ENCODE measurements at places on chromosomes 16 and 17.

- DNase-seq: no peak
These were observed 17.2 kb downstream of the UBE2Z start for GRCh38 chr17:48925251-48925990.

- DNase-seq: no peak
These were observed 196.7 kb downstream of the CDH11 start for GRCh38 chr16:64925166-64925565.

GRCh38 chr17:47905221-47905733 lies 9.2 kb downstream of the SP2 start:
- DNase-seq: no peak

DNA sequence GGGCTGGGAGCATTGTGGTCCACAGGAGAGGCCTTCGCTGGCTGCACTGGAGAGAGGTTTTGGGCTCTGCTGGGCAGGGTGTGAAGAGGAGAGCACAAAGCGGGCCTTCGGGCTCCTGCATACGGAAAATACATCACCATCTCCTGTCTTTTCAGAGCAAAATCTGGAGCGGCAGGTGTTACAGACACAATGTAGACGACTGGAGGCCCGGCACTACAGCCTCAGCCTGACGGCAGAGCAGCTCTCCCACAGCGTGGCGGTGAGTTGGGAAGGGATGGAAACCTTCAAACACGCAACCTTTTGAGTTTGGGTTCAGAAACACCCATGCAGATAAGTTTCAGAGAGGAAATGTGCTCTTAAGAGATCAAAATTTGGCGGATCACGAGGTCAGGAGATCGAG lies 17.9 kb downstream of the GINS2 start:
- no peak for DNase-seq

DNA sequence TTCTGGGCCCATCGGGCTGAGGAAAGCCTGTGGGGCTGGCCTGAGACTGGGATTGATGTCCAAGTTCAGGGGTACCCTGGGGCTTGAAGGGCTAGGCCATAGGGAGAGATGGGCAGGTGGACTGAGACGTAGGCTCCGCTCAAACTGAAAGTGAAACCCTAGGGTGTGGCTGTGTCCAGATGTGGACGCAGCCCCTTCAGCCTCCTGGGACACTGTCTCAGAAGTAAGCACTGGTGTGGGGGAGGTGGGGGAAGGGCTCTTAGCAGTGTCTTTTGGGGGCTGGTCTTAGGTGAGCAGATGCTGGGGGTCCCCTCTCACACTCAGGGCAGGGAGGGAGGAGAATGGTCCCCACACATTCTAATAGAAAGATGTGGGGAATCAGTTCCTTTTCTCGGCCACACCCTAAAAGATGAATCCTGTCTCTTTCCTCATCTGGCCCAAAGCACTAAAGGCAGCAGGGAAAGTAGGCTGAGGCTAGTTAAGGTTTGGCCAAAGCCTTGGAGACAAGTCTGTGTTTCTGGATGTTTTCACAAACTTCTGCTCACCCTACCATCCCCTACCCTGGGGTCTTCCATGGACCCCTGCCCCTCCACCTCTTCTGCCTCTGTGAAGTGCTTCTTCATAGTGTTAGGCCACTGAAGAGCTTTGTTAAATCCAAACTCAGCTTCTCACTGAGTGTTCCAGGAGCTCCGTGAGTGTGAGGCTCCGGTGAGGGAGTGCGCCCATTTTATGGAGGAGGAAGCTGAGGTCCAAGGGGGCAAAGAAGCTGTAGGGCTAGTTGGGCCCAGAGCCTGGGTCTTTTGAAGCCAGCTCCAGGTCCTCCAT lies 5.6 kb downstream of the FMNL1 start:
- no peak for DNase-seq

- DNase-seq: no peak
These were observed 274.6 kb downstream of the HS3ST3B1 start for GRCh38 chr17:14575471-14575953.

- no peak for DNase-seq
These were observed 12.2 kb upstream of the FOXJ1 start for GRCh38 chr17:76153202-76153601.

DNA sequence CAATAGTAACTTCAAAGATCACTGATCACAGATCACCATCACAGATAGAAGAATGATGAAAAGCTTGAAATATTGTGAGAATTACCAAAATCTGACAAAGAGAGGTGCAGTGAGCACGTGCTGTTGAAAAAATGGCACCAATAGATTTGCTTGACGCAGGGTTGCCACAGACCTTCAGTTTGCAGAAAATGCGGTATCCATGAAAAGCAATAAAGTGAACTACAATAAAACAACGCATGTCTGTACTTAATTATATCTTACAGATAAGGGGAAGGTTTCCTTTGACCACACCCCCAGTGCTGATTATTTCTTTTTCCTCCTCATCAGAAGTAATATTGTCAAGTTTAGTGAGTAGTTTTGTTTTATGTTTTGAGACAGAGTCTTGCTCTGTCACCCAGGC lies 21.1 kb upstream of the PYDC1 start:
- no peak for DNase-seq

DNA sequence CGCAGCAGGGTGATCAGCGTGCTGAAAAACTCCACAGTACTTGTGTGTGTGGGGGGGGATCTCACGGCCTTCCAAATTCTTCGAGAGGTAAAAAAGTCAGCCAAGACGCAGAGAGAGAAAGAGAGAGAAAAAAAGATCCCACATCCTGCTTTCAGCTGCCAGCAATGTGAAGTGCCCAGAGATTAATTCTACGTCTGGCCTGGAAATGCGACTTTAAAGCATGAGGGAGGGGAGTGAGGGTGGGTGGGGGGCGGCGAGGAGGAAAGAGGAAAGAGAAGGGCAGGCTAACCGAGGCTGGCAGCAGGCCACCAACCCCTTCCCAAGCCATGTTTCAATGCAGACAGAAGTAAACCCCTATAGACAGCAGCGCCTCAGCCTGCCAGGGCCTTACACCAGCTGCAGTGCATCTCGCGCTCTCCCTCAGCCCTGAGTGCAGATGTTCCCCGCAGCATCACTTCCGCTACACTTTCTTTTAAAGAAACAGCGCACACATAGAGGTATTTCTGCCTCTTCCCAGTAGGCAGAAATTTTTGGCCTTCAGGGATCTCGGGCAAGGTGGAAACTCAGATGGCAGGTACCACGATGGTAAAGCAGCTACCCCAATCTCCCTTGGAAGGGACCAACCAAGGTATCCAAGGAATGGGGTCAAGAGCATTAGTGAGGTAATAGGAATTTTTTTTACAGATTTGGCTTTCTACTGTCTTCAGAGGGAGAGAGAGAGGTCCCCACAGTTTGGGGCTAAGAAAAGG lies 87.8 kb downstream of the SMG6 start:
- no peak for DNase-seq

DNA sequence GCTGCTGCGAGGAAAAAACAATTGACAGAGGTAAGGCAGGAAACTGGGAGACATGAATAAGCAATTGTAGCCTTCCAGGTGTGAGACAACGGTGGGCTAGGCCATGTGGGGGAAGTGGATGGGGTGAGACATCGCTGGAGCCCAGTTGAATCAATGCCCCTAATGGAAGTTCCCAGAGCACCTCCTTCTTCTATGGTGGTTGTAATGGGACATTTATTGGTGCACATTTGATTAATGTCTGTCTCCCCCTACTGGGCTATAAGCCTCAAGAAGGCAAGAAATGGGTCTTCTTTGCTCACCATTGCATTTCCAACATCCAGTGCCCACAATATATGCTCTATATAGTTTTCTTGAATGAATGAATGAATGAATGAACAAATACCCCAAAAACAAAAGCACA lies 22.7 kb upstream of the CD300E start:
- DNase-seq: no peak

DNA sequence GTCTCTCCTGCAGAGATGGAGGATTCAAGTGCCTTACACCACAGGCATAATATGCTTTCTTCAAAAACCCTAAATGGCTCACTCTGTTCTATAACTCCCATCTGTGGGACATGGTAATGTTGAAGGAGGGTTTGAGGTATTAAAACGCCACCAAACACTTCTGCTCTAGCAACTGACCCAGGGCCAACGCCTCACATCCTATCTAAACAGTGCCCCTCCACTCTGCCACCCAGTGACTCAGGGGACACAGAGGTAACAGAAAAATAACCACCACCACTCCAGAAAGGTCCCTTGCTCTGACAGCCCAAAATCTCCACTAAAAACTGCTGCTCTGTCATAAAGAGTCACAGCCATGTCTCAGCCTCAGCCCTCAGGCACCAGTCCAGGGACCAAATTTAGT lies 17.7 kb downstream of the NPRL3 start:
- no peak for DNase-seq

GRCh38 chr16:50308237-50308965 lies 42.0 kb downstream of the ADCY7 start:
- no peak for DNase-seq

DNA sequence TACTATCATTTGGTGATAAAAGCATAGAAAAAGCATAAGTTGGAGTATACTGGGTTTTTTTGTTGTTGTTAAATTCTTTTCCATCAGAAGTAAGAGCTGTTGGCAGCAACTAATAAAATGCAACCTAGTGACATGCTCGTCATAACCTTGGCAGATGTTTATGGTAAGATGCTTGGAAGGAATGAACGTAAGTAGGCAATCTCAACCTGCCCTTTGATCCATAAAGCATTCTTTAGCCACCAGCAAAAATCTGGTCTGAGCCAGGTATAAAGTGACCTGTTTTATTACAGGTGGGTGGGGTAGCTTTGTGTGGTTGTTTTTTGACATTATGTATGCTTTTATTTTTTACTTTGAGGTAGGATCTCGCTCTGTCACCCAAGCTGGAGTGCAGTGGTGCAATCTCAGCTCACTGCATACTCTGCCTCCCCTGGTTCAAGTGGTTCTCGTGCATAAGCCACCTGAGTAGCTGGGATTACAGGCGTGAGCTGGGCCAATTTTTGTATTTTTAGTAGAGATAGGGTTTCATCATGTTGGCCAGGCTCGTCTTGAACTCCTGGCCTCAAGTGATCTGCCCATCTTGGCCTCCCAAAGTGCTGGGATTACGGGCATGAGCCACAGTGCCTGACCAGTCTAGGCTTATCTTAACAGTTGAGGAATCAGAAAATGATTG lies 22.0 kb downstream of the WSB1 start:
- DNase-seq: no peak

- no peak for DNase-seq
These were observed 254.5 kb upstream of the ELAC2 start for GRCh38 chr17:13272296-13272695.

GRCh38 chr16:72905581-72905980 lies 142.3 kb downstream of the ZFHX3 start:
- DNase-seq: no peak

- no peak for DNase-seq
These were observed 56.8 kb upstream of the ZNF423 start for GRCh38 chr16:49912721-49913120.
